ENCODE measurements at places on chromosomes 5 and 9.

GRCh38 chr5:149279661-149280060, 8.0 kb downstream of the AFAP1L1 start:
- no peak for DNase-seq

DNA sequence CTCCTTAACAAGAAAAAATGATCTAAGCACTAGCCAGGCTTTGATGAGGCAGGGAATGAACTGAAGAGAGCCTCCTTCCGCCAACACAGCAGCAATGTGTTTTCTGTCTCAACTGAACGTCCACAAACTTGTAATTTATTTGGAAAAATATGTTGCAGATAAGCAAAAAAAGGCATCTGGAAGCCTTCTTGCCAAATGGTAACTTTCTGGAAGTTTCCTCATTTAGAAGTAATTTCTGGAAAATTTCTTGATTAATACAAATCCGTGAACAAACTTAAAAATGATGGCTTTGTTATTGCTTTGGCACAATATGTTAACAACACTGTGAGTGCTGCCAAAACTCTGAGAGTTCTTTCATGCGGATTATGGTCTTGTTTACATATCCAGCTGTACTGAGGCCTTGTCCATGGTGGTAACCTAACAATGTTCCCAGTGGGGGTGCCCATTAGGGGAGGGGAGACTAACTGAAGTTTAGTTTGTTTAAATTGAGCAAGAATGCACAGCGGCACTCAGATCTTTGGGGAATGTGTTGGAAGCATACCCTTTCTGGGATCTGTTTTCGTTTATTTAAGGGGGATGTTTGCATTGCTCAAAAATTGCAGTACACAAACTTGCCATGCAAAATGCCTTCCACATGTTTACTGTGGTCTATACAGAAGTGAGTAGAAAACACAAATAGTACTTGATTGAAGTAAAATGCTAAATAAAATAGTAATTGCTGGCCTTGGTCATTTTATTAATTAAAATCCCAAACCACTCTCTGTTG, 334.7 kb downstream of the NR2F1-AS1 start:
- DNase-seq, result no peak

DNA sequence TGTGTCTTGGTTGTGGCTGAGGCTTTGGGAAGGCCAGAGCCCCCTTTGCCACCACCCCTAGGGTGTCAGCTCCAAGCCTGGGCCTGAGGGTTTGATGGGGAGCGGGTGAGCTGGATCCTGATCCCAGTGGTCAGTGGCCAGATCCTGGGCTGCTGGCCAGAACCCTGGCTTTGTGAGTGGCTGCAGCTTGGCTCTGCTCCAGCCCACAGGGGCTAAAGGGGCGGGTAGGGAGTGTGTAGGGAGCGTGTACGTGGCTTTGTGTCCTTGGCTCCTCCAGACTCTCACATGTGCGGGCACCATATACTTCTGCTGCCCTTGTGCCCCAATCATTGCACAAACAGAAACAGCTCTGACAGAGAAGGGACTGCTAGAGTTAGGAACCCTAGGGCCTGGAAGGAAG, 1.2 kb upstream of the IL11RA start:
- DNase-seq, result peak; percentile 50

GRCh38 chr5:74538206-74538661, 102.3 kb downstream of the ENC1 start:
- no peak for DNase-seq

- DNase-seq, result no peak
These were observed 138.8 kb downstream of the PCSK1 start for GRCh38 chr5:96293966-96294883.

- DNase-seq, result no peak
These were observed 327.7 kb downstream of the PIK3R1 start for GRCh38 chr5:68543212-68543611.

GRCh38 chr5:123805300-123805699, 293.3 kb downstream of the CSNK1G3 start:
- DNase-seq, result no peak

GRCh38 chr9:3946840-3947587, 352.9 kb downstream of the GLIS3 start:
- no peak for DNase-seq

GRCh38 chr5:101942321-101942882, 353.7 kb downstream of the SLCO4C1 start:
- DNase-seq, result no peak

DNA sequence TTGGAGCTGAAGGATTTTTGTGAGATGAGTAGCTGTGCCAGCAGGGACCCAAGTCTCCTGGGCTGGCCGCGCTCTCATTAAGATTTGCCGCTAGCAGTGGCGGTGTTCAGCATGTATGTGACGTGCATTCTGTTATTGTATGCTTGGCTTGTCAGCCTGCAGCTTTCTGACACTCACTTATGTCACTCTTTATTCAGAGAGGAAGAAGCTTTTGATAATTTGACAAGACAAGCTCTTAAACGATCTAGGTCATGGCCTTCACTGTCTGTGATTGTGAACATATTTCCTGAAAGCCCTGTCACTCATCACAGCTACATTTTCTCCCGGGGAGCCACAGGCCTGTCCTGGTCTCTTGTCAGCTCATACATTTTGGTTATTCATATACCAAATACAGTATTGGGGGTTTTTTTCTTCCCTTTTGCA, 98.2 kb upstream of the GRHPR start:
- DNase-seq, result no peak

DNA sequence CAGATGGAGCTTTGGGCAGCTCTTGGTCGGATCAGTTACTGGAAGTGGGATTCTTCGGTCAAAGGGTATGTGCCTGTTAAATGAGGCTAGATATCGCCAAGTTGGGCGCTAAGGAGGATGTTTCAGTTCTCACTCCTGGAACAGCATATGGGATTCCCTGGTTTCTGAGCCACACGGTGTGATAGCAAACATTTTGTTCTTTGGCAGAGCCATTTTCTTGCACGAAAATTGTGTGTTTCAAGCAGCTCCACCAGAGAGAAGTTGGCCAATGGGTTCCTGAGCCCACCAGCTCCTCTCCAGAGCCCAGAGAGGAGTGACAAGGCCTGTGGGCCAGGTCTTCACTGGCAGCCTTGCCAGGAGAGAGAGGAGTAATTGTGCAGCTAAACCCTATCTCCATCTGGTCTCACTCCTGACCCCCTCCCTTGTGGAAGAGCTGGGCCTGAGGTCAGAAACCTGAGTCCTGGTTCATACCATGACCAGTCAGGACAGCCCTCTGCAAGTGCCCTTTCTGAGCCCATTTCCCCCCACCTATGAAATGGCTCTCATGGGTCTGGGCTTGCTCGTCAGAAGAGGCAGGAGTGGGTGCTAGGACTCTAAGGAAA, 10.7 kb upstream of the SLC6A7 start:
- DNase-seq, result no peak

- DNase-seq, result no peak
These were observed 184.4 kb downstream of the CD180 start for GRCh38 chr5:67012171-67012570.

- DNase-seq, result no peak
These were observed 42.2 kb downstream of the F2RL2 start for GRCh38 chr5:76580981-76581380.

GRCh38 chr5:177594071-177594470, 2.1 kb downstream of the TMED9 start:
- DNase-seq, result no peak

- peak; percentile 79 for DNase-seq
These were observed 100.6 kb downstream of the ANGPTL2 start for GRCh38 chr9:127021664-127022363.

DNA sequence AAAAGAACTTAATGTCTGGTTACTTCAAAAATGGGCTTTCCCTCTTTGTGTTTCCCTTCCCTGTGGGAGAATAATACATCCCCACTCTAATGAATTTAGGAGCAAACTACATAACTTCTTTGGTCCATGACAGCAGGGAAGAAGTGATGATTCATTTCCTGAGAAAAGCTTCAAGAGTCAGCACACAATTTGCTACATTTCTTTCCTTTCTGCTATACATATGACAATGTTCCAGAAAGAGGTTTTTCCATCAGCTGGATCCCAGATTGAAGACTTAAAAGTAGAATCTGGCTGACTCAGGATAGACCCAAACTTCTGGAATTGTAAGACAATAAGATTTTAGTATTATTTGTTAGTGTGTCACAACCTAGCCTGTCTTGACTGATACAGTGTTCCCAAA, 126.1 kb downstream of the DRD1 start:
- no peak for DNase-seq

GRCh38 chr5:143248822-143249579, 154.5 kb downstream of the NR3C1 start:
- DNase-seq, result no peak

DNA sequence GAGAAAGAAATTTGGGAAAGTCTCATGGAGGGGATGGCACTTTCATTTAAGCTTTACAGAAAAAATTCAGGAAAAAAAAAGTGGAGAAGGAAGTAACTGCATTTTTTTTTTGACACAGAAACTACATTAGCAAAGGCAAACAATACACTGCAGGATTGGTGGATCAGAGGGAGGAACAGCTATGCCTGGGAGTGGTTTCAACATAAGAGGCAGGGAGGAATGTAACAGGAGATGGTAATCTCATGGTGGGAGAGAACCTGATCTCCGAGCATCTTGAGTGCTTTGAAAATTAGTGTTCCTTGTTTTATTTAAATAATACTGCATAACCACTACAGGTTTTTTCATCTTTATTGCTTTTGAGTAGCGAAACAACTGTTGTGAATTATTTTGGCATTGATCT, 249.4 kb downstream of the FAM170A start:
- no peak for DNase-seq

DNA sequence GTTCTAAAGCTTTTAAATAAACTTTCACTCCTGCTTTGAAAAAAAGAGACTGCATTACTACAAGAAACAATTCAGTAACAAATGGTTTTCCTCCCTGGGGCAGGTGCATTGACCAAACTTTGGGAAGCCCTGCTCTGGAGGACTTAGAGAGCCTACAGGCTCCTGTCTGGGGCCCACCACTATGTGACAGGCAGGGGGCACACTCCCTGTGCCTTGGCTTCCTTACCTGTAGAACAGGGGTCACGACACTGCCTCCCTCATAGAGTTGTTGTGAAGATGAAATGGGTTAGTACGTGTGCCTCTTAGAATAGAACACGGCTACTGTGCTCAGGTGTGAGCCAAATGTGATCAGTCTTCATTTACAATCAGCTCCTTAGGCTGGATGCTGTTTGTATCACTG, 130.1 kb downstream of the GPBP1 start:
- no peak for DNase-seq

DNA sequence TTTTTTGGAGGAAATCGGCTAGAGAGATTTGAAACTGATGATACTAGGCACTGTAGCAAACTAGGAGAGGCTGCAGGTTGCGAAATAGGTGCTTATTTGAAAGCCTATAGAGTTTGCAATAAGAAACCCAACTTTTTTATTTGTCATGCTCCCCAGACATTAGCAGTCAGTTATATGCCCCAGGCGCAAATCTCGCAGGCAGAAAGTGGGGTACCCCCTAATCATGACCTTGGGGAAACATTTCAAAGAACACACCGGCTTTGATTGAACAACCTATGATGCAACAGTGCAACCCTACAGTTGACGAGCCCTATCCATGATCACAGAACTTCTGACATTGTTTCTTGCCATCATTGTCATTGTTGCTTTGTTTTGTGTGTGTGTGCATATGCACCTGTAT, 510.5 kb downstream of the RAB3C start:
- DNase-seq, result no peak

GRCh38 chr9:16386007-16386826, 484.3 kb downstream of the BNC2 start:
- no peak for DNase-seq

GRCh38 chr9:110807956-110808598, 139.5 kb downstream of the MUSK start:
- DNase-seq, result no peak

GRCh38 chr5:14292766-14293658, 149.9 kb downstream of the TRIO start:
- no peak for DNase-seq

DNA sequence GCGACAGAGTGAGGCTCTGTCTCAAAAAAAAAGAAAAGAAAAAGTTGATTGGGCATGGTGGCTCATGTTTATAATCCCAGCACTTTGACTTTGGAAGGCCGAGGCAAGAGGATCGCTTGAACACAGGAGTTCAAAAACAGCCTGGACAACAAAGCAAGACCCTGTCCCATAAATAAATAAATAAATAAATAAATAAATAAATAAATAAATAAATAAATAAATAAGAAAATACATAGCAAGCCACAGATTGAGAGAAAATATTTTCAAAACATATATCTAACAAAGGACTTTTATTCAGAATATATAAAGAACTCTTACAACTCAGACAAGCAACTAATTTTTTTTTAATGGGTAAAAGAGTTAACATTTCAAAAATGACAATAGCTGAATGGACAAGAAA, 71.2 kb downstream of the PLPP1 start:
- no peak for DNase-seq

DNA sequence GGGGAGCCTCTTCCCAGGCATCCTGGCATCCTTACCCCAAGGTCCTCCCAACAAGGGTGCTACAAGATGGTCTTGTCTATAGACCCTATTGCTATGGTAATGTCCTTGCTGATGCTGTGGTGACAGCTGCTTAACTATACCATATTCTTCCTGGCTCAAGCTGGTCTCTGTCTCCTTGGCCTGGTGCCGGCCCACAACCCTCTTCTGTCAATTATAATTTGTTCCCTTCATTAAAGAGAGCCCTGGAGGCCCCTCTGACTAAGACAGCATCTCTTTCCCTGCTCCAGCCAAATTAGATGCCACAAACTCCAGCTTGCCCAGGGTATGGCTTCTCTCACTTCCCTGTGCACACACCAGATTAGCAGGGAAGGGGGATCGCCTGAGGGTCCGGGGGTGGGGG, 86.7 kb downstream of the PSD2 start:
- no peak for DNase-seq

DNA sequence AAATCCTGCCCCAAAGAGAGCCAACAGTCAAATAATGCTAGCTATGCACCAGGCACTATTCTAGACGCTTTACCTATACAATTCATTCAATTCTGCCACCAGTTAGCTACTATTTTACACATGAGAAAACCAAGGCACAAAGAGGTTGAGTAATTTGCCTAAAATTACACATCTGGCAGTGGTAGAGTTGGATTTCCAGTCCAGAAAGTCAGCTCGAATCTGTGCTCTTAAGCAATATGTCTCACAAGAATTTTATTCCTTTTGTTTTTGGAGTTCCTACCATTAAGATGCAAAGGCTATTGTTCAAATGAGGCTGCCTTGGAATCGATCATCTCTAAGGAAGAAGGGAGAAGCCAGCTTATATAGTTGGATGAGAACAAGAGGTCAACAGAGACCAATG, 256.9 kb upstream of the RASA1 start:
- DNase-seq, result no peak

GRCh38 chr9:5899292-5899691, 8.6 kb downstream of the MLANA start:
- no peak for DNase-seq

DNA sequence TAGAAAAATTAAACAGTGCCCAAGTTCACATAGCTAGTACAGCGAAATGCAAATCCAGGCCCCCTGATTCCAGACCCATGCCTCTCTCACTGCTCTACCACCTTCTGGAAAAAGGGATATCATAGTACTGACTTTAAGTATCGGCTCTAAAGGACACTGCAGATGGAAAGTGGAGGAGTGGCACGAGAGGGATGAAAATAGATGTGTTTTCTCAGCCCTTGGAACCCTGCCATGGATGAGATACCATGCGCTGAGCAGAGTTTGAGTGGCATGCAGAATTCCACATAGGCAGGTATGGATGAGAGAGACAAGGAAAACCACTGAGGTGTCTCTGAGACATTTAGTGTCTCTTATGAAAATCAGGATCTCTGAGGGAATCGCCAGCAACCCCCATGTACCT, 18.8 kb downstream of the CKMT2 start:
- no peak for DNase-seq

- DNase-seq, result no peak
These were observed 54.0 kb upstream of the LARP1 start for GRCh38 chr5:154701181-154701580.

Measured in substantia nigra (tissue), 51 donors.